ENCODE measurements at places on chromosomes 7 and 10. TPM values are rescaled to one million over a fixed set of nuclear protein-coding genes. Genes with fewer than 3 reads are reported as not detected.

- no peaks in the 10 kb centered on the region for H3K27me3 ChIP-seq
- DNase-seq = no peak
- H3K27ac ChIP-seq = no peak overlapping the region
- H3K36me3 ChIP-seq = peaks cover 21% of the 10 kb centered on the region
- no peak overlapping the region for H3K4me3 ChIP-seq
Observed at GRCh38 chr7:123682690-123683089, 27.0 kb downstream of the LMOD2 start.

DNA sequence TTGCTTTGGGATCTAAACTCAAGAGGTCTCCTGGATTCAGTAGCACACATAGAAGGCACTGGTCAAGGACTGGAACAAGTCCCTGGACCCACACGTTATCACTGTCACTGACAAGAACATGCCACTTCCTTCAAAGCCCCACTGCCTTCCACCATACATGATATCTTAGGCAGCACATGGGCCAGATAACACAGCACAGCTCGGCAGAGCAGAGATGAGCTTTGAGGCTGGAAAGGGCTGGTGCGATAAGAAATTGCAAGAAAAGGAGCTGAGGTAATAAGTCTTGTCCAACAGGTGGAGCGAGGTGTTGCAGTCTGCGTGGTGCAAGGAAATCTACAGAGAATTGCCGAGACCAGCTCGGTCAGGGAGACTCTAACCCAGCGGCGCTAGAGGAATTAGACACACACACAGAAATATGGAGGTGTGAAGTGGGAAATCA is 139.8 kb upstream of the CDK13 start:
- H3K4me1 ChIP-seq = no peaks in the 10 kb centered on the region
- no peaks in the 10 kb centered on the region for H3K27me3 ChIP-seq
- no peaks in the 10 kb centered on the region for H3K36me3 ChIP-seq
- no peak overlapping the region for H3K4me3 ChIP-seq
- no peak for DNase-seq

DNA sequence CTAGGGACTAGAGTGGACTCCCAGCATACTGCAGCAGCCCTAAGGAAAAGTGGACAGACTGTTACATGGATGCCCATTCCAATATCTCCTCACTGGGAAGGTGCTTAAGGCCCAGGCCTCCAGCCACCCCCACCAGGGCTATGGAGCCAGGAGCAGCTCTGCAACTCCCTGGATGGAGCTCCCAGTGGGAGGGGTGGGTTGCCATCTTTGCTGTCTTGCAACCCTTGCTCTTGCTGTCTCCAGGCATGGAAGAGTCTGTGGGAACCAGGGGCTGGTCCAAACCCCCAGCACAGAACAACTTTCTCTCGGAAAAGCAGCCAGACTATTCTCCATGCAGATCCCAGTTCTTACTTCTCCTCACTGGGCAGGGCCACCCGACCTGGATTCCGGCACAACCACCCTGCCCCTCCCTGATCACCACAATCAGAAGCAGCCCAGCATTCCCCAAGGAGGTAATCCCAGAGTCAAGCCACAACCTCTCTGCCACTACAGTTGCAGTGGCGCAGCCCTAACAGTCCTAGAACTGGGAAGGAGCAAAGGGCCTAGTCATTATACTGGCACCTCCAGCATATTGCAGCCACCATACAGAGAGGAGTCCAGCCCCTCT is 41.8 kb upstream of the ZNF488 start:
- DNase-seq = no peak
- H3K36me3 ChIP-seq = no peaks in the 10 kb centered on the region
- no peak overlapping the region for H3K27ac ChIP-seq
- H3K4me3 ChIP-seq = no peak overlapping the region

- H3K27ac ChIP-seq = no peak overlapping the region
- no peak overlapping the region for H3K4me3 ChIP-seq
- H3K27me3 ChIP-seq = no peaks in the 10 kb centered on the region
- H3K4me1 ChIP-seq = no peaks in the 10 kb centered on the region
Observed at GRCh38 chr7:126574276-126575250, 678.2 kb downstream of the GRM8 start.

Gene C10orf67
- total RNA-seq = not detected

GRCh38 chr10:74223755-74224529 is 72.9 kb downstream of the ADK start:
- DNase-seq = no peak
- no peaks in the 10 kb centered on the region for H3K36me3 ChIP-seq
- no peak overlapping the region for H3K4me3 ChIP-seq
- H3K27me3 ChIP-seq = no peaks in the 10 kb centered on the region
- H3K27ac ChIP-seq = no peak overlapping the region

Gene LOXL4
- 3.7 TPM for total RNA-seq

DNA sequence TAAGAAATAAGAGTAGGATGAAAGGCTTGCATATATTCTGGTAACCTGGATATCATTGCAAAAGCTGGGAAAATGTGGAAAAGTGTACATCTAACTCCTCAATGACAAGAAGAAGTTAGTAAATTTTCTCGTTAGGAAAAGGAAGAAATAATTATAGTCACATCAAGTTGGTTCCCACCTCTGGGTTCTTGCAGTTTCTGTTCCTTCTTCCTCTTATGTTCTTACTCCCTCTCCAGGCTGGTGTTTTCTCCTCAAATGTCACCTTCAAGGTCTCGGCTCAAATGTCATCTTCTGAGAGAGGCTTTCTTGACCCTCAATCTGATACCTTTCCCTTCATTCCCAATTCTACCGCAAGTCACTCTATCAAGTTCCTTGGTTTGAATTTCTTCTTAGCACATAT is 64.4 kb downstream of the ENTPD1 start:
- no peak for DNase-seq
- no peaks in the 10 kb centered on the region for H3K36me3 ChIP-seq
- no peaks in the 10 kb centered on the region for H3K27me3 ChIP-seq
- no peak overlapping the region for H3K4me3 ChIP-seq
